Stimulated activated CD4-positive, alpha-beta T cell treated with anti-CD3 and anti-CD28 coated beads, Interleukin-1b, Interleukin-23, amount 100 ng/mL, for 4 hours (primary cell): ENCODE measurements at places on chromosomes 7 and 10.

DNA sequence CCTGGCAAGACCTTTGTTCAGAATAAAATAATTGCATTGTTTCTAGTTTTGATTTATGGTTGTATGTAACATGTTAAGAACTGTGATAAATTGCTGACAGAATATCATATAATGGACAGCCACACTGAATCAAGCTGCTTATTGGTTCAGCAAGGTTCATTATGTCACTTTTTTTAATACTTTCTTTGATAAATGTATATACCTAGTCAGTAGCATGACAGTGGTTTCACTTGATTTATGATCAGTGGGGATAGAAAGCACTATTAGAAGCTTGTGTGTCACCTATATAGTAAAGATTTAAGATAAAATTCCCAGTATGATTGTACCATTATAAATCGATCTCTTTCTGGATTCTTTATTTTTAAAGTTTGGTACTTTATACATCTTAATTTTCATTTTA, 4.5 kb downstream of the BUB3 start:
- DNase-seq: no peak

- no peak for DNase-seq
These were observed 61.4 kb upstream of the ABCB5 start for GRCh38 chr7:20554072-20554471.

GRCh38 chr10:62708569-62708968, 96.0 kb upstream of the ADO start:
- no peak for DNase-seq

GRCh38 chr10:96591946-96592345, 5.1 kb upstream of the TM9SF3 start:
- DNase-seq: no peak

DNA sequence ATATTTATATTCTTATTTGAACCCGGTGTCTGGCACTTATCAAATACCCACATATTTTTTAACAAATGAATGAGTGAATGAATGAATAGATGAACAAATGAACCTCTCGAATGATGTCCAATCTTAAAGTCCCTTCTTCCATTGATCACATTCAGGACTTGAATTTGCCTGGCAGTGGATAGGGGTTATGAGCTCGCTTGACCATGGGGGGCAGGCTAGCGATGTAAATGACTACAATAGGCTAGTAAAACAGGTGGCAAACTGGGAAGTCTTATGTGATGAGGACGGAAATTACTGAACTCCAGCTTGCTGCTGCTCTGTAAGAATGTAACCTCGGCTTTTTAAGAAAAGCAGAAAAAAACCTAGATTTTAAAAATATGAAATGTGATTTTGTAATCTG, 247.7 kb upstream of the DKK1 start:
- DNase-seq: no peak

GRCh38 chr10:17693009-17693408, 49.1 kb downstream of the STAM start:
- no peak for DNase-seq
